Mesothelial cell of epicardium (in vitro differentiated cells): ENCODE measurements at places on chromosomes 2 and 18. TPM values are rescaled to one million over a fixed set of nuclear protein-coding genes. Genes with fewer than 3 reads are reported as not detected.

DNA sequence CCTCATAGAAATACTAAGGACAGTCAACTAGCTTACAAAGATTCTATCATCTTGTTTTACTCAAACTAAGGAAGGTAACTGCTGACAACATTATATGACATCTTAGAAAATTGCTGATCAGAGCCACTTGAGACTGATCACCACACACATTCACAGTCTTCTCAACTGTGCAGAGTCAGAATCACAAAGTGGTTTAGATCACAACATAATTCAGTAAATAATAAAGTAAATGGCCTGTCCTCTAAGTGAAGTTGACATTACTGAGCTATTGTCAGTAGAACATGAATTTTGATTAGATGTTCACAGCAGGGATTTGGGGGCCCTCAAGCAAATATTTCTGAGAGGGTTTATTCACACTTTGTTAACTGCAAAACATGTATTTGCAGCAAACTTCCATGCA, 28.5 kb downstream of the NOL4 start:
- no peak for DNase-seq

DNA sequence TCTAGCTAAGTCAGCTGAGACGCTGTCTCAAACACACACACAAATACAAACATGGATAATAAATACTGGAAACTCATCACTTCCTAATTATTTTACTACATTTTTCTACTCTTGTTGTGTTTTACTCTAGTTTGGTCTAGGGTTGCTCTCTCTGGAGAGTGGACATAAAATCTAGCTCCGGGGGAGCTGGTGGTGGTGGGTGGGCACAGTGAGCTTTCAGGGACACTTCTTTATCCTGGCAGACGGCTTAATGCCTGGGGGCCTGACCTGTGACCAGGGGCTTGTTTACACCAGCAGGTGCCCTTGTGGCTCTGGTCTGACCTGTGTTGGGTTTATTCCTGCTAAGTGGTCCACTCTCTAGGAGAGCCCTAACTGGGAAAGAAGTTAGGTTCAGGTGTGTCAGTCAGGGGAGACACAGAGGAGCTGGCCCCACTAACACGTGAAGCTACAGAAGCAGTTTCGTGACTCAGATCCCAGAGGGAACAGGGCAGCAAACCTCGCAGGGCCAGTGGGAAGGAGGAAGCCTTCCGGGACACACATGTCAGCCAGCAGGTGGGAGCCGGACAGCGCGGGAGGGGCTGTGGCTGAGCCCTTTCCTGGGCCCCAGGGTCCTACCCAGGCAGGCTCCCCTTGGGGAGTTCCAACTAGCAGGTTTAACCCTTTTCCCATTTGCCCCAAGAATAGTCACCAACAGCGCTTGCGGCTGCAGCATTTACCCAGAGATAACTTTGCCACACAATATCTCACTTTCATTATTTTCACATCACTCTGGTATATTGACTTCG, 22.5 kb upstream of the BOK start:
- no peak for DNase-seq

DNA sequence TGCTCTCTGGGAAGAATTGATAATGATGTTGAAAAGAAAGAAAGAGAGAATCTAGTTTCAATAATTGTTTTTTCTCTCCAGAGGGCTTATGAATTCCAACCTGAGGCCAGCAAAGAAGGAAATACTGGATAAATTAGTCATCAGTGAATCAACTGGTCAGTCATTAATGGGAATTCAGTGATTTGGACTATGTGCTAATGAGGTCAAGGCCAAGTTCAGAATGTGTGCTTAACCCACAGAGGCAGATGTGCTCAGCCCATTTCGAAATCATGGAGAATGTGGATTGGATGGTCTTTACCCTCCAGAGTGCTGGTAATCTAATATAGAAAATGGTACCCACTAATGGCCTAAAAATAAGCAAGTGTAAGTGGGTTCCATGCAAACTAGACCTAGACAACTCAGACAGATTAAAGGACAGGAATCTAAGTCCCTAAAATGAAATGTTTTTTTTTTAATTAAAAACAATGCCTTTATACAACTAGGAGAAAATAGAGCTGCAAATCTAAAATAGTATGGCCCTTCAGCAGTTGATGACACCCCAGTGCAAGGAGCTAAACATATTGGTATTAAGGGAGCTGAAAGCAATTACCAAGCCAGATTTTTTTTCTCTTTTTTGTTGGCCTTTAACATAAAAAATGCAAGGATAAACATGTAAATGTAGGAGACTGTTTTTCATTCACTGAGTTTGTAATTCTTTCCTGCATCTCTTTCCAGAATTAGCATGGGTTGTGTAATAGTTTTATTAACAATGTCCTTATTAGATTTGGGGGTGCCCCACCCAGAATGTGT, 296.9 kb downstream of the SATB2 start:
- no peak for DNase-seq

- no peak for DNase-seq
These were observed 224.9 kb downstream of the VAPA start for GRCh38 chr18:10138719-10139118.

GRCh38 chr18:65808759-65809158, 57.9 kb downstream of the CDH7 start:
- no peak for DNase-seq

- no peak for DNase-seq
These were observed 84.1 kb downstream of the INO80D start for GRCh38 chr2:206001912-206002311.

- no peak for DNase-seq
These were observed 65.1 kb upstream of the THOC1 start for GRCh38 chr18:332721-333510.

GRCh38 chr2:121133551-121134319, 151.3 kb downstream of the TFCP2L1 start:
- DNase-seq, result no peak

GRCh38 chr2:608711-609110, 68.5 kb downstream of the TMEM18 start:
- DNase-seq, result no peak

- no peak for DNase-seq
These were observed 60.1 kb downstream of the ATP8B1 start for GRCh38 chr18:57743008-57743407.

DNA sequence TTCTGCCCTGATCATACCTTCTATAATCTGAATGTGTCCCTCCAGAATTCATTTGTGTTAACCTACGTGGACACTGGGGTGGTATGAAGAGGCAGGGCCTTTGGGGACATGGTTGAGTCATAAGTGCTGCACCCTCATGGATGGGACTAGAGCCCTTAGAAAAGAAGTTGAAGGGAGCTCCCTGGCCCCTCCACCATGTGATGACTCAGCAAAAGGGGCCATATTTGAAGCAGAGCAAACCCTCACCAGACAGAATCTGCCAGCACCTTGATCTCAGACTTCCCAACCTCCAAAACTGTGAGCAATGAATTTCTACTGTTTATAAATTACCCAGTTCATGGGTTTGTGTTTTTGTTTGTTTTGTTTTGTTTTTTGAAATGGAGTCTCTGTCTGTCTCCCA, 33.4 kb upstream of the CD207 start:
- no peak for DNase-seq

DNA sequence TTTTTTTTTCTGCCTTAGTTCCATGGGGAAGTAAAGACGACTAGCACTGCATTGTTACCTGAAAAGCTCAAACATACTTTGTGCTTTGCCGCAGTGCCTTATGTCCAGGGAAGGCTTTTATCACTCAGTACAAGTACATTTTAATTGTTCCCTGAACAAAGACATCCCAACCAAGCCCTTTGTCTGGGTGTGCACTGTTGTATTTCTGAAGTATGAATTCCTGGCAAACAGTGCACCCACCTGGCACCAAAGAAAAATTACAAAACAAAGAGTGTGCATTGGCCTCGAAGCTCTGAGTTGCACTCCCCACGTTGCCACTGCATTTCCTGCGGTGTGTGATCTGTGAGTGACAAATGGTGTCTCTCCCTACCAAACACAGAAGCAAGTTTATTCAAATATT, 858.5 kb upstream of the PIK3C3 start:
- DNase-seq, result no peak

DNA sequence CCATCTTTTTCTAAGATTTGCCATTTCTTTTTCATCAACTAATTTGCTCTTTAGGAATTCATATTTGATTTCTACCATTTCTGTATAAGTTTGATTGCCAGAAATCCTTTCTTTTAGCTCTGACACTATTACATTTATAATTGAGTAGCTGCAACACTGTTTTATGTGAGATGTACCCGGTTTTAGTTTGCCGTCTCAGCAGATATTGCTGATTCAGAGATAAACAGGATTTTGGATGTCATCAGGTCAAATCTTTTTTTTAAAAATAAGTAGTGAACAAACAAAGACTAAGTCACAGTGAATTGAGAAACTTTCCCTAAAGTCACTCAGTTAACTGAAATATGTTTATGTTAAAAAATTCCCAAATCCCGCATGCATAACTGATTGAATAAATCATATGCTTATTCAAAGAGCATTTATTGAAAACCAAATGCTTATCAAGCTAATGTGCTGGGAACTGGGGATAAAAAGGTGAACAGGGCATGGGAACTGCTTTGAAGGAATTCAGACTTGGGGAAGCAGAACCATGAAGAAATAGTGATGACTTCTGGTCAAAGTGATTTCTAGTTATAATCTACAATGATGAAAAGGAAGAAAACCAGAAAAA, 19.5 kb upstream of the CCDC102B start:
- DNase-seq, result no peak

GRCh38 chr2:47497843-47498460, 95.0 kb downstream of the MSH2 start:
- DNase-seq, result no peak

The PLEK gene
- not detected in 3 replicates for total RNA-seq

The ANTXR1 gene
- 137 to 144 TPM (median 144 TPM) in 3 replicates for total RNA-seq

The DAW1 gene
- total RNA-seq, result not detected in 3 replicates

The CD302 gene
- total RNA-seq, result 2.9 to 3.1 TPM (median 2.9 TPM) in 3 replicates

The MAB21L4 gene
- total RNA-seq, result 2.0 to 3.2 TPM (median 2.4 TPM) in 3 replicates

The VIL1 gene
- total RNA-seq, result 0.29 to 0.64 TPM (median 0.54 TPM) in 3 replicates

The MEIS1 gene
- total RNA-seq, result 305 to 324 TPM (median 317 TPM) in 3 replicates

The TRIM43 gene
- total RNA-seq, result not detected in 3 replicates
